ENCODE measurements at places on chromosomes 11 and 22. TPM values are rescaled to one million over a fixed set of nuclear protein-coding genes. Genes with fewer than 3 reads are reported as not detected.
A peak's percentile ranks its signal among the peaks of the same experiment; 100 is the strongest.

- no peak for DNase-seq
These were observed 9.2 kb downstream of the PVALB start for GRCh38 chr22:36807627-36808026.

DNA sequence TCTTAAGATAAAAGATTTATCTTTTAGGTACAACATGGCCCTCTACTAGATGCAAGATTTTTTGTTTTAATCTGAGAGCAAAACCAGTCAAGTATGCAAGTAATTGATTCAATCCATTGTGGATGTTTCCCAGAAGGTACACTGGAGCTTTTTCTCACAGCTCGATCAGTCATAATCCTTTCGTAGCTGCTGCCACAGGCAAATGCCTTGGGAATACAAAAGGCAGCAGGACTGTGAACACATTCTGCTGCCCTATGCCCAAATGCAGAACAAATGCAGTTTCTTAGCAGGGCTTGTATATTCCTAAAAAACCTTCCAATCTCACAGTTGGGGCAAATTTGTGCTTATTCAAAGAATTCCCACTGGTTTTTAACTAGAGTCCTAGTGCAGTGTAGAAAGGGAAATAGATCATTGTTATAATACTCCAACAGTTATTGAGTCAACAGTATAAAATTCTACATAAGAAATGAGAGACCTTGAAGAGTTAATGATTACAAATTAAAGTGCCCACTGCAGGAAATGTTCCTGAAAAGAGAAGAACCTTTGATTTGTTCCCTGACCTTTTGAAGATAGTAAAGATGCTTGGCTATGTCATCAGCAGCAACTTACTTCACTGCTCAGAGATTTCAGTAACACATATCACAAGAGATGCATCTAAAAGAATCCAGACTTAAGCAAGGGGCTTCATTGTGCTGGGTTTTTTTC is 14.1 kb downstream of the LPXN start:
- DNase-seq = no peak

- DNase-seq = no peak
These were observed 1955.1 kb upstream of the RAG2 start for GRCh38 chr11:38553148-38553547.

DNA sequence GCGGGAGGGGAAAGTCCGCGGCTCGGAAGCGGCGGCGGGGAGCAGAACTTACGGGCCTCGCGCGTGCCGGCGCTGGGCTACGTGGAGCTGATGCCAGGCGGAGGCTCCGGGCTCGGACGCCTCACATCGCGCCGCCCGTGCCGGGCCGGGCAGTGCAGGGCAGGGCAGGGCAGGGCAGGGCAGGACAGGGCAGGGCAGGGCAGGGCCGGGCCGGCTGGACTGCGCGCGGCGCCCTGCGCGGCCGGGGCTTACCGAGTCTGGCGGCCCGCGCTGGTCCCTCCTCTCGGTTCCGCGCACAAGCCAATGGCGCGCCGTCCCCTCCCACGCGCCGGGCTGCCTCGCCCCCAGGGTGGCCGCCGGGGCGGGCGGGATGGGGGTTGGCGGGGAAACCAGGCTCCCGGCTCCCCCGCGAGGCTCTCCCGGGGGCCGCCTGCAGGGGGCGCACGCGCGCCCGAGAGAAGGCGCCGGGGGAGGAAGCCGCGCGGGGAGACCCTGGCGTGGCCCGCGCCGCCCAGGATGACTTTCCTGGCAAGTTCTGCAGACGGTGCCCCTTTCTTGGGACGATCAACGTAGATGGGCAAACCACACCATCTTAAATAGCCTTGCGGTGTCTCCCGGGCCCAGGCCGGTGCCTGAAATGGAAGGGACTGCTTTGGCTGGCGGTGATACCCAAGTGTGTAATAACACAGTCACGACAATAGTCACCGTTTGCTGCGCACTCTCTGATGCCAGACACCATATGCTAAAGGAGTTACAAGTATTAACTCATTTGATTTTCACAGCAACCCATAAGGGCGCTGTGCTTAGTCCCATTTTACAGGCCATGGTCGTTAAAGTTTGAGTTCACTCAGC is at the start of gene TP53I11:
TP53I11 (minus strand) TSS at position 259 of the 852 bp plus-strand sequence. CDS start 12,548 bp downstream, outside the sequence.
- peak; percentile 91 for DNase-seq

- DNase-seq = no peak
These were observed 143.7 kb upstream of the ARHGAP42 start for GRCh38 chr11:100543386-100543785.

GRCh38 chr22:37303821-37304274 is 21.5 kb downstream of the CYTH4 start:
- DNase-seq = peak; percentile 66

DNA sequence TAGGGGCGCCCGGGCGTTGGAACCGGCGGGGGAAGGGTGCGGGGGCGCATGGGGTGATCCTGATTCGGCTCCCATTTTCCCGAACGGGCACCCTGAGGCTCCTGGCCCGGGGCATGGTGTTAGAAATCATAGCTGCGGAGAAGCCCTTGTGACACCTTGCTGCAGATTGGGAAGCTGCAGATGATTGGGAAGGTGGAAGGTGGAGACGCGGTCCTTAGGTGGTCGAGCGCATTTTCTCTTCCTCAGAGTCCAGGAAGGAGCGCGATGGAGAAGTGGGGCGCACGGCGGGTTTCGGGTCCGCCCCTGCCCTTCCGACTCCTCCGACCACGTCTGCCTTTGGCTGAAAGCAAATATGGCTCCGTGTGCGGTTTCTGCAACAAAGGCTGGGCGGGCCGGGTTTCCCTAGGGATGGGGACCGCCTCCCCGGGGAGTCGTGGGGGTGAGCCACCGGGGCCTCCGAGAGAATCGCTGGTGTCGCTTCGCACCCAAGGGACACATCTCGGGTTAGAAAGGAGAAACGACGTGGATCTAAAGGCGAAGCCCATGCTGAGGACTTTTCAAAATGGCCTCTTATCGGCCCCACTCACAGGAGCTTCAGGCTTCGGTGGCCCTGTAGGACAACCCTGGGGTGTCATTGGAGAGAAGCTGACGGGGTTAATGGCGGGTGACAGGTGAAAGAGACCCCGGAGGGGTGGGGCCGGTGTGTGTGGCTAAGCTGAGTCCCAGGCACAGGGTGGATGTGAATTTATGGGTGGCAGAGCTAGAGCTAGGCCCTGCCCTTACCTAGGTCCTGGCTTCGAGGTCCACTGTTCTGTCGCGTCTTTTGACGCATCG is 707 bp upstream of the FTH1 start:
- peak; percentile 80 for DNase-seq

GRCh38 chr11:75371949-75372876 is 20.8 kb upstream of the ARRB1 start:
- DNase-seq = no peak

- DNase-seq = no peak
These were observed 24.0 kb upstream of the COMT start for GRCh38 chr22:19917389-19918138.

DNA sequence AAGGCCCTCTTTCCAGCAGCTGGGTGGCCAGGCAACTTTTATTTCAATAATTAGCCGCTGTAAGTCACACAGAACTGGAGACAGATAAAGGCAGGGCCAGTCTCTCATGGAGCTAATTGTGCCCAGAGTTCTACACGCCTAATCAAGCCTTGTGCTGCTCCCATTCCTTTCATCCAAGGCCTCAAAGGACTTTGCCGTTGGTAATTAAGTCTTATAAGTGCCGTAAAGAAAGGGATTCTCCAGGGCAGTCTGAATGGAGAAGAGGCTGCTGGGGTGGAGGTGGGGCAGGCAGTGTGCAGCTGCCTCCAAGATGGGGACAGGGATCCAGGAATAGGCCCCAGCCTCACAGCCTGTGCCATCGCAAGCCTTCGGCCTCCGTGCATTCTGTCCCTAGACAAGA is 357.9 kb downstream of the TENM4 start:
- DNase-seq = no peak

- no peak for DNase-seq
These were observed 324.5 kb downstream of the LRRC4C start for GRCh38 chr11:41134971-41135370.

The PGM2L1 gene
- total RNA-seq = 5.2 TPM

The POLR3H gene
- 39.0 TPM for total RNA-seq

The ZNF215 gene
- 2.3 TPM for total RNA-seq

Measured in lower lobe of right lung (tissue), 2 donors.